ENCODE measurements at places on chromosomes 5 and 9.

GRCh38 chr5:95583992-95584391 lies 29.1 kb downstream of the ARSK start:
- no peak for DNase-seq

GRCh38 chr5:127930311-127930710 lies 153.3 kb upstream of the SLC12A2 start:
- DNase-seq: no peak

DNA sequence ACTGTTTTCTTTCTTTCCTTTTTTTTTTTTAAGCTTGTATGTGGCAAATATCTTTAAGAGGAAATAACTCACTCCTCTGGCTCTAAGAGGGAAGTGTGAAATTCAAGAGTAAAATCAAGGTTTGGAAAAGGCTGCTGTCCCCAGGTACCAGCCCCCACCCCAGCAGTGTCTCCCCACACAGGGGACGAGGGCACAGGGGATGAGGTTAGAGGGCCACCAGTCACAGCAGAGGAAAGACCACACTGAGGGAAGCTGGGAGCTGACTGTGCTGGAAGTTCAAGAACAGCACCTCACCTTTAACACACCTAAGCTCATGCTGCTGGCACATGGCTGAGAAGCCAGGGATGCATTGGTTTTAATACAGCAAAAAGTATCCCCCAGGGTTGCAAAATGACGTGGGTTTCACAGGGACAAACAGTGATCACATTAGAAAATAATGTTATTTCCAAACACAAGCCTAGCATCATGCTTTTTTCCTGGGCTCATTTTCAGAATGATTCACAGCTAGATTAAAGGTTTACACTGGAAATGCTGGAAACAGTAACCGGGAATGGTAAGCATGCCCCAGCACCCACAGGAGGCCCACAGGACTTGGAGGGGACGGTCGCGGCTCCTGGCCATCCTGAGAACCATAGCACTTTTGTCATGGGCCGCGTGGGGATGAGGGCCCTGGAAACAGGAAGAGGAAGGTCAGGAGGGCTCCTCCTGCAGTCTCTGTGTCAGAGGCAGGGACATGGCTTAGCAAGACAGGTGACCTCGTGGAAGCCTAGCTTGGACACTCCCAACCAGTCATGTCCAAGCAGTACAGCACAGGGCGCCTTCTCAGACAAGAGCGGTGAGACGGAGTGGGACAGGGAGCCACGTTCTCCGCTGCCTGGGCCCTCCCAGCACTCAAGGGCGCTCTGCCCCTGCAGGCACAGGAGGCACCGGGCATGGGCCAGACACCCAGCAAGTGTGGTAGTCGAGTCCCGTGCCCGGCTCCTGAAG lies 6.9 kb downstream of the LPCAT1 start:
- DNase-seq: no peak

DNA sequence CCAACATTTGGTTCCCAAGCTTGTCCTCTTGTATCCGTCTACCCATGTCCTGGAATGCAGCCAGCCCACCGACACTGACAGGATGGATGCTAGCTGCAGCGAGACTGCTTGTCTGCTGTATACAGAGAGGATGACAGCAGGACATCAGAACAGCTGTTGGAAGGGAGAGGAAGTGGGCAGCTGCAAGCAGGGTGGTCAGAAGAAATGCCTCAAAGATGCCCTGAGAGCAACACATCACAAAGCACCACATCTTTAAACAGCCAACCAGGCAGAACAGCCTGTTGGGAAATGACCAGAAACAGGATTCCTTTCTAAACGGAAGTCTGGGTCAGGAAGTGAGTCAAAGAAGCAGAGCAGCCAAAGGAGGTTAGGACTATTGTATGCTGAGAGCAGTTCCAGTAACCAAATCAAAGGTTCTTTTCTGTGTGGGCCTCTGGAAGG lies 219.1 kb downstream of the NDUFS4 start:
- no peak for DNase-seq

GRCh38 chr5:117614408-117614807 lies 1039.8 kb upstream of the SEMA6A start:
- DNase-seq: no peak

DNA sequence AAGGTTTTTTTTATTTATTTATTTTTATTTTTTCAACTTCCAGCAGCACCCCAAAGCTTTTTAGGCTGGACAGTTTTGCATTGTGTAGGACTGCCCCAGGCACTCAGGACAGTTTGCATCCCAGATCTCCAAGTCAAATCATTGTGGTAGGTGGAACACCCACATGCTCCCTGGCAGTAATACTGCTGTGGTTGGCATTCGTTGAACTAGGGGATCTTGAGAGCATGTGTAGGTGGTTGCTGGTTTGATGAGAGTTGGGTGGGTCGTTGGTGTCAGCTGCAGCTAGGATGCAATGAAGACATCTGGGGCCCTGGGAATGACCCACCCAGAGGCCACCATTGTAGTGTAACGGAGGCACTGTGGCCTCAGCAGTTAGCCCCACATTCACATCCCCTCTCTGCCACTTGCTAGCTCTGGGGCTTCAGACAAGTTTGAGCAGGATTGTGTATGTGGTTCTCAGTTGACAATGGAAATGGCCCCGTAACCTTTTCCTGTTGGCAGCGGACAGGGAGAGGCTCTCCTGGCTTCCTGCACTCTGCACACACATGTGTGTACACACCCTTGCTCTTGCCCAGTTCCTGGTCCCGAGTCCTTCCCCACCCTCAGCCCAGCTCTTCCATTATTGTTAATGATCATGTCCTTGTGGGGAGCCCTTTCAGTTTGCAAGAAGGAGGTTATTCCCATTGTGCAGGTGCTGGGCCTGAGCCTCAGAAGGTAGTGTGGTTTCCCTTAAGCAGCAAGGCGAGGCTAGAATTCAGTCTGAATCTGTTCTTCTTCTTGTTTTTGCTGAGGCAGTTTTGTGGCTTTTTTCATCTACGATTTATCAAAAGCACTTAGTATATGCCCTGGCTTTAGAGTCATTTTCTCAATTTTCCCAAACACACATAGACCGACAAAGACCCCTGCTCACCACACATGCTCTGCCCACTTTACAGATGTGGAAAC lies 46.5 kb downstream of the PPARGC1B start:
- DNase-seq: no peak

DNA sequence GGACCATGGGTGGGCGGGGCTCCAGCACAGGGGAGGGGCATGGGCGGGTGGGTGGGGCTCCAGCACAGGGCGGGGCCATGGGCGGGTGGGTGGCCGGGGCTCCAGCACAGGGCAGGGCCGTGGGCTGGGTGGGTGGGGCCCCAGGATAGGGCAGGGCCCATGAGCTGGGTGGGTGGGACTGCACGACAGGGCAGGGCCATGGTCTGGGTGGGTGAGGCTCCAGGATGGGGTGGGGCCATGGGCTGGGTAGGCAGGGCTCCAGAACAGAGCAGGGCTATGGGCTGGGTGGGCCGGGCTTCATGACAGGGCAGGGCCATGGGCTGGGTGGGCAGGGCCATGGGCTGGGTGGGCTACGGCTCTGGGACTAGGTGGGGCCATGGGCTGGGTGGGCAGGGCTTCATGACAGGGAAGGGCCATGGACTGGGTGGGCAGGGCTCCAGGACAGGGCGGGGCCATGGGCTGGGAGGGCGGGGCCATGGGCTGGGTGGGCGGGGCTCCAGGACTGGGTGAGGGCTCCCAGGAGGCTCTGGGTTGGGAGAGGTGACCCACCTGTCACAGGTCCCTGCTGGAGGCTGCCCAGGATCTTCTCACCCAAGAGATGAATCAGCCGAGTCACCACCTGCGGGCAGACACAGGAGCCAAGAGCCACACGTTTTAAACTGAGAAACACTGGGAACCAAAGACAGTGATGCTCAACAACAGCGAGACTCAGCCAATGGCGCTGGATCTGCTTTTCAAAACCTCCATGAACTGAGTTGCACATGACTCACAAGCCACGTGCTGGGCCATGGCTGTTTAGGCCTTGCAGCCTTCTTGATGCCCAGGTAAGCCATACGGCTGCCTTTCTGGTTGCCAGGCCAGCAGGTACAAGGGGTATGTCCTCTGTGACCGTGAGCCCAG lies 33.6 kb upstream of the NSMF start:
- no peak for DNase-seq

DNA sequence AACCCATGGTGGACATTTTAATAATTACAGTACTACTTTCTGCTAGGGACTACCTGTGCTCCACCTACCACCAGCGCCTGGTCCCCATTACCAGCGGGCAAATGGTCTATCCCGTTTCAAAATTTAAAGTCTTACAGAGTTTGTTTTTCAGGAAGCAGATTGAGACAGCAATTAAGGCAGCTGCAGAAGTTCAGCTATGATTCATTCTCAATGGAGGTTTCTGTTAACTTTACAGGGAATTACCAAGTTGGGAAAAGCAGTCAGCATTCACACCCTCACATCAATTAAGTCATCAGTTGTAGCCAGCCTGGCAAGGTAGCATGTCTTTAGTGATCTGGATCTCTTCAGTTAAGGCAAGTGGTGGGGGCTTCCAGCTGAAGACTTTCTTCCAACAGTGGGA lies 410.6 kb upstream of the DAB2 start:
- no peak for DNase-seq

DNA sequence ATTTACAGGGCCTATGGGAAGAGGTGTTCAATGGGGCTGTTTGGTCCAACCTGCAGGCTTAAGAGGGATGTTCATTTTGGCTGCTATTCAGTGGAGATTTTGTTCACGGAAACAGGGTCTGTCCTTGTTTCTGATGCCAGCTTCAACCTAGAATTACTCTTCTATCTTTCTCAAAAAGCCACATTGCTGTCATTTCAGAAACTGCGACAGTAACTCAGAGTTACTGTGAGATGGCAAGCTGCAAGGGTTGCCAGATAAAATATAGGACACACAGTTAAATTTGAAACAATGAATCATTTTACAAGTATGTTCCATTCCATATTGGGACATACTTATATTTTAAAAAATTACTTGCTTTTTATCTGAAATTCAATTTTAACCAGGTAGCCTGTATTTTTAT lies 128.0 kb downstream of the NPR3 start:
- no peak for DNase-seq
